ENCODE measurements at places on chromosomes 3 and 15.

- no peak for DNase-seq
Observed at GRCh38 chr3:88298189-88298588, 148.4 kb downstream of the C3orf38 start.

DNA sequence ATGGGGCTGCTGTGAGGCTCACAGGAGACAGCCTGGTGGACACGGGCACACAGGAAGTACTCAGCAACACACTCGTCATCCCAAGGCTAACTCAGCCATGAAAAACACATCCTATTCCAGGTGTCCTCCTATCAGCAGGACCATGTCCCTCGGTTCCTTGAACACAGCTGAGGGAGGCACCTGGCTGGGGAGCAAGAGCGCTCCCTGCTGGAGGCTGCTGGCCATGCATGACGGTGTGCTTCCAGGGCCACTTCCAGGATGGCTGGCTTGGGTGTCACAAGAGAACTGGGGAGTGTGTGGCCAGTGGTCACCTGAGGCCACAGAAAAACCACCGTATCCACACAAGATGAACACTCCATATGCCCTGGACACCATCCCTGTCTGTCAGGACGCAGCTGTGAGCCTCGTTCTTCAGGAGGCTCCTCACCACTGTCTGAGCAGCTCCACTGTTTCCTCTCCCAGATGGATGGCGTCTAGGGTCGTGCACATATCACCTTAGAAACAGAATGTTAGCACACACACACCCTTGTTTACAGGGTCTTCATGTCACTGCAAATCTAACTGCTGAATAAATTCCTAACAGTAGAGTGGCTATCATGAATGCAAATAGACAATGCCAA, 31.0 kb downstream of the POC1A start:
- DNase-seq = no peak

DNA sequence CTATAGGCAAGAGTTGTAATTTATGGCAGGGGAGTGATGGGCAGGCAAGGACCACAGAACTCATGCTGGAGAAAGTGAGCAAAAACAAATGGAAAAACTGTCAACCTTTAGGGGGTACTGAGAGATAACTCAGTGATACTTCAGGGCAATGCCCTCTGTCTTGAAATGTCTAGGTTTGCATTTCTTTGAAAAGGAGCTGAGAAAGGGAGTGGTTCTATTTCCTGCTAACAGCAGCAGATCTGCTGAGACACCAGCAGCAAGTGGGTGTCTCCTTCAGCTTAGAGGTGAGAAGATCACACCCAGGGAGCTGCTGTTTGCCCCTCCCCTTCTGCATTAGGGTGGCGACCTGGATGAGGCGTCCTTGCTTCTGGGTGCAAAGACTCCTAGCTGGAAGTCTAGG, 42.3 kb upstream of the XIRP1 start:
- no peak for DNase-seq

DNA sequence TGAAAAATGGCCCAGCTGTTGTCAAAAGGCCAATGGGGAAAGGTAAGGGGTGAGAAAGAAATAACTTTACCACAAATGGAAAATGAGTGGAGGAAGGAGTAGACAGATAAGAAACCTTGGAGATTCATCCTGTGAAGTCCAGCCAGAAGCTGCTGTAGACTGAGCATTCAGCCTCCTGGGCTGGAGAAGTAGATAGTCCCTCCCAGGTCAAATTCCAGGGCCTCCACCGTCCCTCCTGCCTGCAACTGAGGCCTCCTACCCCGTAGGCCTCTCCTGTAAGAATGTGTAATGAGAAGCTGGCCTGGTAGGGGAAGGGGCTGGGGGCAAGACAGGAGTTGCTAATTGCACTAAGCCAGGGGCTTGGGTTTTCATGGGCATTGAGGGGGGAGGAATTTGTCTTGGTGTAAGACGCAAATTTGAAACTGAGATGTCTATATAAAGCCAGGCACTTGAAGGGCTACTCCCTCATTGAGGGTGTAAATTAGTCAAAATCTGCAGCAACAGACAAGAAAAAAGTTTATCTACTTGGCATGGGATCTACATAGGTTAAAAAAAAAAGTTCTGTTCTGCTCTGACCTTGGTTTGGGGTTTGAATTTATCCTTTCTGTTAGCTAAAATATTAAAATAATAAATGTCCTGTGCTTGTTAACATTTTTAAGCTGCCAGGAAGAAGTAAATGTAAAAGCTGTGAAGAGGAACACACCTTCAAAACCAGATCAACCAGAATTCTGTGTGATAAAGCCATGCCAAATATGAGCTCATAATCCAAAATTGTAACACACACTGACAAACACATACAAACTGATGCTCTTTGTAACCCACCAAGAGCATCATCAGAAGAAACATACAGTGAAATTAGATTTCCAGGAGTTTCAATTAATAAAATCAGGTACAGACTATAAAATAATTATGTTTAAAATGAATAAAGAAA, 1.7 kb upstream of the RBP2 start:
- DNase-seq = no peak

GRCh38 chr15:59904450-59905135, 99.5 kb upstream of the FOXB1 start:
- no peak for DNase-seq

DNA sequence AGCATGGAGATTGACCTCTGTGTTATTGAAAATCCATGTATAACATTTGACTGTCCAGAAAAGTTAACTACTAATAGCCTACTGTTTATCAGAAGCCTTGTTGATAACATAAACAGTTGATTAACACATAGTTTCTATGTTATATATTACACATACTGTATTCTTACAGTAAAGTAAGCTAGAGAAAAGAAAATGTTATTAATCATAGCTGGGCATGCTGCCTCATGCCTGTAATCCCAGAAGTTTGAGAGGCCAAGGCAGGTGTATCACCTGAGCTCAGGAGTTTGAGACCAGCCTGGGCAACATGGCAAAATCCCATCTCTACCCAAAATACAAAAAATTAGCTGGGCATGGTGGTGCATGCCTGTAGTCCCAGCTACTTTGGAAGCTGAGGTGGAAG, 163.3 kb downstream of the EPHA6 start:
- DNase-seq = no peak

DNA sequence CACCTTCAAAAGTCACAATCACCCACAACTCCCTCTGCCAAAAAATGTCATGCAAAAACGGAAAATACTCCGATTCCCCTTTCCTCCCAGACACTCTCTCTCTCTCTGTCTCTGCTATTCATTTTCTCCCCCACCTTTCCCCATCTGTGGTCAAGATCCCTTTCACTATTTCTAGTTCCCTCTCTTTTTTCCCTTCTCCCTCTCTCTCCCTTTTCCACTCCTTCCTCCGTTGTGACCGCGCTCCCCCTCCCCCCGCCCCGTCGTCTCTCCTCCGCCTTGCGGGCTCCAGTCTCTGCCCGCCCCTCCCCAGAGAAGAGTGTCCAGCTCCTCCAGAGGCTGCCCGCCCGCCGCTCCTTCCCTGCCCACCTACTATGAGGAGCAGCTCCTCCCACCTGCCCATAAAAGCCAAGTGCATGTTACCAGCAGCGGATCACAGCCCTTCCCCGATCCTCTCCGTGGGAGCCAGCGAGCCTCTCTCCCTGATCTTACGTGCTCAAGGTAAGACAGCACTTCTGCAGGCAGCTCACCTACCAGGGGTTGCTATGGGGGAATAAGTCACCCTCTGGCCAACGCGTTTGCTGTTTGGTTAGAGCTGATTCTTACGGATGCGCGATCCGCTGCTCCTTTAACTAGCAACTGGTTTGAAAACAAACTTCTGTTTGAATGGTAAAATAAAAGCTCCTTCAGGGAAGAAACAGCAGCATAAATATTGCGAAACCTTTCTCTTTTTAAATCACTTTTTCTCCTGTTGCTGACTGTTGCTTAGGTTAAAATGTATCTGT, at the start of gene COL8A1:
Gene COL8A1 (plus strand): TSS at position 428 of the 782 bp plus-strand sequence. CDS start 152,089 bp downstream, outside the sequence.
- DNase-seq = no peak

- DNase-seq = no peak
Observed at GRCh38 chr3:34703053-34703452, 904.6 kb downstream of the PDCD6IP start.

DNA sequence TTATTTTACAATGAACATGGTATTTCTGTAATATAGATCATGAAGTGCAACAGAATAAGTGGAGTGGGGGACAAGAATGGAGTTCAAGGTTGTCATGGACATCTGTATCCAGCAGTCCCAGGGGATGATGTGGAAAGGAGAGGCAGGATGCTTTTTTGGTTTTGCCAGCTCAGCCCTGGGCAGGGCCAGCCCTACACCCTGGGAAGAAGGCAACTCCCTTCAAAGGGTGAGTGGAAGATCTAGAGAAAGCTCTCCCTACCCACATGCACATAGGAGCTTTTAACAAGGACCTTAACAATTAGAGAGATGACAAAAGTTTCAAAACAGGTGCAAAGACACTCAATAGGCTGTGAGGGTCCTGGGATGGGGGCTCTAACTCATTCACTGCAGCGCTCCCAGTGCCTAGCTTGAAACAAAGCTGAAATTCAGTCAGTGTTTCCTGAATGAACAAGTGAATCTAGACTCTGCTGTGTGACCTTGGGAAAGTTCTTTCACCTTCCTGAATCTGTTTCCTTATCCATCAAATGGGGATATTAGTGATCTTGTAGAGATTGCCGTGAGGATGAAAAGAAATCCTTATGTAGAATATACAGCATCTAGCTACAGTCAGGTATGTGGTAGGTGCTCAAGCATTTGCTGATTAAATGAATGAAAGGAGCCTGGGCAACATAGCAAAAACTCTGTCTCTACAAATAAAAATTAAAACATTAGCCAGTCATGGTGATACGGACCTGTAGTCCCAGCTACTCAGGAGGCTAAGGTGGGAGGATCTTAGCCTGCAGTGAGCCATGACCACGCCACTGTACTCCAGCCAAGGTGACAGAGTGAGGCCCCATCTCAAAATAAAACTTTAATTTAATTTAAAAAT, 14.3 kb downstream of the BHLHE40 start:
- no peak for DNase-seq

DNA sequence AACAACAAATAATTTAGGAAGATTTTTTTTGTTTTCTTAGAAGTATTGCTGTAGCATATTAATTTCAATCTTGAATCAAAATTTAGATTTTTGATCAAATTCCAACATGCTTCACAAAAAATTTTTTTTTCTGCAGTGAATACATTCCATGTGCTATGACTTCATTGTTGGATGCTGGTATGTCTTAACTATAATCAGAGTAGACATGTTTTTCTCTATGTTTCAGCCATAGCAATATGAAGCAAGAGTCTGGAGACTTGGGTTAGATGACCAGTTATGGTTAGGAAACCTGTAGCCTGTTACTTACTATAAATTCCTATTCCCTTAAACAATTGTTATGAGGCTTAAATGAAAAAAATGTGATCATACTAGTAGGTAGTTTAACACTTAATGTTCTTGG, 176.1 kb upstream of the CHL1 start:
- DNase-seq = no peak

DNA sequence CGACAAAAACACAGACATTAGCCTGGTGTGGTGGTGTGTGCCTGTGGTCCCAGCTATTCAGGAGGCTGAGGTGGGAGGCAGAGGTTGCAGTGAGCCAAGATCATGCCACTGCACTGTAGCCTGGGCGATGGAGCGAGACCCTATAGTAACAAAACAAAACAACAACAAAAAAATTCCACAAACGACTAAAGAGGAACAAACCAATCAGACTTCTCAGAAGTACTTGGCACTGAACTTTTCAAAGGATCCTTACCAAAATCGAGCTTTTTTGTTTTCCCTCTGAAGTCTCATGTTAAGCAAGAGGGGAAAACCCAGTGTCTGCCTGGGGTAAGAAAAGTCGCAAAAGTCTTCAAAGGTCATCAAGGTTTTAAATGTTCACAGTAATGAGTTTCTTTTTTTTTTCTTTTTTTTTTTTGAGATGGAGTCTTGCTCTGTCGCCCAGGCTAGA, 30.1 kb upstream of the TFRC start:
- no peak for DNase-seq

DNA sequence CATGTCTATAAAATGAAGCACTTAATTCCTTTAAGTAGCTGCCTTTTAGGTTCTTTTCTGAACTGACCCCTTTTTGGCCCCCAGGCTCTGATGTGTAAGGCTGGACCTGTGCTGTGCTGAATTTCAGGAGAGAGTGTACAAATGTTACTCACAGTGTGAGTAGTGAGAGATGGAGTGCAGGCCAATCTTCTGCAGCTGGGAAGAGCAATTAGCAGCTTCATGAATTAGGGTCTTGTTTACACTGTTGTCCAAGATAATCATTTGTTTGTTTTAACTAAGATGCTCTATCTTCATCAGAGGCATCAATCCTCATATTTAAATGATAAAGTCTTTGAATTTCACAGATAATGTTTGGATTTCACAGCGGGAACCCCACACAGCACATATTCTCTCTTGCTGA, 19.4 kb downstream of the ARPP21 start:
- no peak for DNase-seq

GRCh38 chr3:127953091-127954035, 38.3 kb downstream of the KBTBD12 start:
- DNase-seq = no peak

DNA sequence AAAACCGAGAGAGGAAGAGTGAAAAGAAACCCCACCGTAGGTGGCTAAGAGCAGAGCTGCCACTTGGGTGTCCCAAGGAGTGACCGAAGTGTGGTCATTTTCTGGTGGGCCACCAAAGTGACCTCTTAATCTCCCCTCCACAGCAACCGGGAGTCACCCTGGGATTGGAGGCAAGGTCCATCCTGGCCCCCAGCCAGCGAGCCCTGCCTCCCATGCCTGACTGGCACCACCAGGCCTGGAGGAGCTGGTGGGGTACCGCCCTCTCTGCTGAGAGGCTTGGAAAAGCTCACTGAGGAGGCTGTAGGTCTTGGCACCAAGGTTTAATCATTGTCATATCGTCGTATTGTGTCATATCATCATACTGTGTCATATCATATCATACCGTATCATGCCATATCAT, 74.0 kb upstream of the TRPM1 start:
- no peak for DNase-seq

DNA sequence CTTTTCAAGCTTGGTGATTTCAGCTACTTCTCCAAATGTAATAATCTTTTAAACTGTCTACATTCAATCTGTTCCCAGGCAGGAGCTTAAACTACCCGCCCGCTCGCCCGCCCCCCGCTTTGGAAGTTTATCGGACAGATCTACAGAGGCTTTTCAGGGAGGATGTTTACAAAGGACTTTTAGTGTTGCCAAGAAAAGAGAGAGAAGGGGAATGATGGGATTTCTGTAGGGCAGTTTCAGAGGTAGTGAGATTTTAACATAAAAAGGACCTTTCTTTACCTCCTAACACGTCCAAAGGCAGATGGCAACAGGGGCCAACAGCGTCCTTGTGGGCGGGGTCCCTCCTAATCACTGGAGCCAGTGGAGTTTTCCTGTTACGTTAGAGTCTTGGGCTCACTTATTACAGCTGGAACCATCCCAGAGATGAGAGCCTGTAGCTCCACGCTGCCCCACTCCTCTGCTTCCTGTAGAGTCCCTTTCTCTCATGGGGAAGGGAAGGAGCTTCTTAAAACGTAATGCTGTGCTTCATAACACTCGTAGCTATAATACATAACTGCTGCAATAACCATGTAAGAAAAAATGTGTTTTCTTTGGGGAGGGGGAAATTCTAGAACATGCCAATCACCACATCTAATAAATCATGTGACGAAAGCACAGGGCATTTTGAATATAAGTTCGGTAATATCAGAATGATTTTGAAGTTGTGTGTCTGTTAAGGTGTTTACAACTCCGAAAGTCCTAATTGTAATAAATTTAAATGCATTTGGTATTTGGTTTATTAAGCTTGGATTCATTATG, 30.9 kb downstream of the HES1 start:
- DNase-seq = no peak

GRCh38 chr15:41169781-41170180, 53.7 kb upstream of the INO80 start:
- no peak for DNase-seq
